Activated T-cell treated with anti-CD3 and anti-CD28 coated beads for 1 hour (primary cell): ENCODE measurements at places on chromosomes 3 and 15.
A peak's percentile ranks its signal among the peaks of the same experiment; 100 is the strongest.

DNA sequence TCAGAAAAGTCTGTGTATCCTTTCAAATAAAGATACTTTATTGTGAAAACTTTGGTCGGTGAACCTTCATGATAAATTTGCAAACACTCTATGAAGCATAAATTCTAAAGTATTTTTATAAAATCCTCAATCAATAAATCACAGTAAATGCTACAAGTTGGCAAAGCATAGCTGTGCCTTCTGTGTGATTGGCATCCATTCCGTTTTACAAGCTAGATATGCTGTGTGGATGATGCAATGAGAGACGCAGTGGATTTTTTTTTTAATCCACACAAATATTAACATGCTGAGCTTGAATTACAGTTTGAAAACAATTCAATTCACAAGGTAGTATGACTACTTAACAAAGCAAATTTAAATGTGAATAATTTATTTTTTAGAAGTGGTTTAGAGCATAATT, 937.2 kb downstream of the ZPLD1 start:
- DNase-seq, result no peak

- DNase-seq, result peak; percentile 57
Measured at GRCh38 chr15:90101969-90102890, at the start of gene IDH2. IDH2 (minus strand) TSS chr15:90102468; CDS start chr15:90102390, 78 bp downstream.

DNA sequence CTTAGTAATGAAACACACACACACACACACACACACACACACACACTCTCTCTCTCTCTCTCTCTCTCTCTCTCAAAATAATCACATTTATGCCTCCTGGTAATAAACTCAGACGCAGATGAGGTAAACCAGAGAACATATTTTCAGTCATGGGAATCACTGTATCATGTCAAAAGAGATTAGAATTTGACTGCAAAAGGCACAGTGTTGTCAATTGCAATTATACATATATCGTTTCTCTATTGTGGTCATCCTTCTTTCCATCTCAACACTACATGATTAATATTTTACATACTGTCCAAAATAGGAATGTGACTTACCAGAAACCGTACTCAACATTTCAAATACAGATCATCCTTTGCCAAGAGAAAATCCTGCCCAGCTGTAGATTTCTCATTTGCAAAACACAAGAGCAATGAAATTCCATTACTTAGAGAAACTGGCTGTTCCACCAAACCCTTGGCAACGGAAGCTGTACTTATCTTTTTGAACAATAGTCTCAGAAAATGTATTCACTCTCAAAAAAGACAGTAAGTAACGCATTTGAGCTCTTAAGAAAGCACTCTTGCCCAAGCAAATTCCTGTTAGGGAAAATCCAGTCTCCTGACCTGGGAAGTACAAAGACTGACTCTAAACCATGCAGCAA, 24.3 kb downstream of the PDZRN3 start:
- DNase-seq, result no peak

- no peak for DNase-seq
Measured at GRCh38 chr3:9673082-9673481, 23.8 kb downstream of the MTMR14 start.

- no peak for DNase-seq
Measured at GRCh38 chr3:43432462-43432861, 146.1 kb downstream of the SNRK start.

- DNase-seq, result no peak
Measured at GRCh38 chr3:124519591-124520194, 210.6 kb upstream of the UMPS start.

DNA sequence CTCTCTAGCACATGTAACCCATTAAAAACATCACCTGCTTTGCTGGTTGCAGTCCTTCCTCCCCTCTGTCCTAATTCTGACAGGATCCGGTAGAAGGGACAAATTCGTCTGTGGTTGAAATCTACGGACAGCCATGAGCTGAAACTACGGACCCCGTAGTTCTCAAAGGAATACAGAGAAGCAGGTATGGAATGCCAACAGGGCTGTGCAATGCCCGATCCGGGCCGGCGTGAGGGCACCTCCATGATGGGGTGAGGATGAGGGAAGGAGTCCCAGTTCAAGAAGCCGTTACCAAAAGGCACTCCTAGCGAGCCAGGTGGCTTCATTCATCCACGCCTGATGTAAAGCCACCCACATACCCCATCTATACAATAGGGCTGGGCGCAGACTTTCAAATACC, 160.0 kb upstream of the NSMCE3 start:
- DNase-seq, result no peak

DNA sequence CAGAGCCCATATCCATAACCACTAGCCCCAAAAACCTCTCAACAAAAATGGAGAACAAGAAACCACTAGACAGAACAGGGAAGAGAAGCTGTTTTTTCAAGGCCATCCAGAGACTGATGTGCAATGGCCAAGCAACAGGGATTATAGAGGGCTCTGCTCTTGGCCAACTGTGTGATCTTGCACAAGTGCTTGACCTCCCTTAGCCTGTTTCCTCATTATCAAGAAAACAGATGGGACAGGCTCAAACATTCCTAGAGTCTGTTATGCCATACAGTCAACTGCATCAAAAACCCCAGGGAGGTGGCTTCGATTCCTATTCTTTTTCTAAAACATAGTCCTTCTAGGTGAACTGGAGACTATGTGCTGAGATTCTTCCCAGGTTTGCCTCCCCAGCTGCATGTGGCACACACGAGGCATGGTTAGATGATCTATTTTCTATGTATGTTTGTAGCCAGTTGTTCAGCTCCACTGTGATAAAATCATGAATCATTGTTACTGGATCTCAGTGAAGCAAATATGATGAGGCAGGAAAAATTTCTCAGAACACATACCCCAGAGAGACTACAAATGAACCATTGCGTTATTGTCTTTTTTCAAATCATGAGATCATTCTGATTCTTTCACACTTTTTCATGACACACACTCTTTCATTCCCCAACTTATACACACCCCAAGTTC, 132.9 kb upstream of the TGFBR2 start:
- DNase-seq, result no peak

DNA sequence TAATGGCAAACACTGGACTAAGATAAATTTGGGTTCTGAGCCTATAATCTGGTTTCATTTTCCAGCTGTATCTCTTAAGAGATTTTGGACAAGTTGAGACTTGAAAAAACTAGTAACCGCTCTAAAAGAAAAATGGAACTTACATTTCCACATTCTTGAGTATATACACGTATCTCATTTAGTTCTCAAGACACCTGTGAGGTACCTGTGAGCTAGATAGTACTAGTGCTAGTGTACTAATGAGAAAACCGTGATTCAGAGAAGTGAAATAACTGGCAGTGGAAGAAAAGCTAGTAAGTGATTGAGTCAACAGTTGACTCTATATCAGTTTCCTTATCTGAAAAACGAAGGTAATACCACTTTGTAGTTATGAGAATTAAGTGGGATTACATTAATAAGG, 62.2 kb upstream of the PAQR5 start:
- no peak for DNase-seq

GRCh38 chr3:197881270-197881969, 68.6 kb upstream of the RPL35A start:
- DNase-seq, result no peak

GRCh38 chr3:30471066-30471465, 135.3 kb upstream of the TGFBR2 start:
- DNase-seq, result no peak

- no peak for DNase-seq
Measured at GRCh38 chr3:174767853-174768382, 91.2 kb upstream of the NAALADL2 start.

DNA sequence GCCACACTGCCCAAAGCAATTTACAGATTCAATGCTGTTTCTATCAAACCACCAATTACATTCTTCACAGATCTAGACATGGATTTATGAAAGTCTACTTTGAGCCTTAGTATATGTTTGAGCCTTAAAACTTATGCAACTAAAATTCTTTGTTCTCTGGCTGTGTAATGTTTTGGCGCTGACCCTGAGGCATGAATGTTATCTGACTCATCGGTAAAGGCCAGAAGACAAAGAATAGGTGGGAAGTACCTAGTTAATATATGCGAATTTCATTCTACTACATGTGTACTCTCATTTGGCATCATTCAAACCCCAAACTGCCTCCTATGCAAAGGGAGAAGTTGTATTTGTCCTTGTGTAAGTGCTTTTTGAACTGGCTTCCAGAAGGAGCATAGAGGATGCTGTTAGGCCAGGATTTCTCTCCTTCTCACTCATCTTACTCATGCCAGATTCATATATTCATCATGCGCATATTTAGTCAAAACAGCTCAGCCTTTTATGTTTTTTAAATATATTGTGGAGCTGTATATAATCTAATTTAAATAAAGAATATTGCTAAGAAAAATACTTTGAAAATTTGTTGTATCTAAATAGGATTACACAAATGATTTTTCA, 204.2 kb downstream of the NFKBIZ start:
- DNase-seq, result no peak

DNA sequence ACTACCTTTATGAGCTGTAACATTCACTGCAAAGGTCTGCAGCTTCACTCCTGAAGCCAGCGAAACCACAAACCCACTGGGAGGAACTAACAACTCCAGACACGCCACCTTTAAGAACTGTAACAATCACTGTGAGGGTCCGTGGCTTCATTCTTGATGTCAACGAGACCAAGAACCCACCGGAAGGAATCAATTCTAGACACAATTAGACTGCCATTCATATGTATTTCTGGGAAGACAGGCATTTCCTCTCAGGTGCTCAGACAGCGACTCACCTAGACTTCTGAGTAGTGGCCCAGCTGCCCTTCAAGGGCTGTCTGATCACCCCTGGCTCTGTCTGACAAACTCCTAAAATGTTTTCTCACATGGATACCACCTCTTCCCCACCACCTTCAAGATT, 506.8 kb downstream of the PDCD6IP start:
- no peak for DNase-seq

GRCh38 chr15:27490867-27491595, 520.0 kb downstream of the GABRG3 start:
- no peak for DNase-seq

DNA sequence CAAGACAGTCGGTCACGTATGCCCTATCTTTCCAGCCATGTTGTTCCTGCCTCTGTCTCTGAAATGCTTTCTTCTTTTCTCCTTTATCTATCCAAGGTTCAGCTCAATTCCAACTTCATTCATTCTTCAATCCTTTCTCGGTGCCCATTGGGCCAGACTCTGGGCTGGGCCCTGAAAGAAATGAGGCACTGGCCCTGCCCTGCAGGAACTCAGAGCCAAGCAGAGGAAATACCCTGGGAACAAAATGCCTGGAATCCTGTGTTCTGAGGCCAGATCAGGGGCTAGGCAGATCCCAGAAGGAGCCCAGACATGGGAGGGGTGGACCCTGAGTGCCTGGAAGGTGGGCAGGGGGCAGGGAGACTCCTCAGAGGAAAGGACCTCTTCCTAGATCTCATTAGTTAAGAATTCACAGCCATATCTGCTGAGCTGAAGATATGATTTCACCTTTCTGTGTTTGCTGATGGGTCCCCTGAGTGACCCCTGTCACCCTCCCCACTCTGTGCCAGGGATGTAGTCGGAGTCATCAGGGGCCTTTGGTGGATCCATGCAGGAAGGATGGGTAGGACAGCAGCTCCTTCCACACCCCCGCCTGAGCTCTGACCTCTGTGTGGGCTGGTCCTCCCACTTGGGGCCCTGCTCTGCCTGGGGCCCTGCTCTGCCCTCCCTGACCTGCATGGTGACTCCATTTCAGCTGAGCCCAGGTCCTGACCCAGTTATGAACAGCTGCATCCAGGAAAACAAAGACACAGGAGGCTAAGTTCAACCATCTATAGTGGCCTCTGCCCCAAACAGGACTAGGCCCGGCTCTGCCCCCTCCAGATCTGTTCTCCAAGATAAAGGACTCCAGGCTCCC, 5.3 kb upstream of the DAPK2 start:
- DNase-seq, result no peak
